ENCODE measurements at places on chromosomes 2 and 18.
A peak's percentile ranks its signal among the peaks of the same experiment; 100 is the strongest.

DNA sequence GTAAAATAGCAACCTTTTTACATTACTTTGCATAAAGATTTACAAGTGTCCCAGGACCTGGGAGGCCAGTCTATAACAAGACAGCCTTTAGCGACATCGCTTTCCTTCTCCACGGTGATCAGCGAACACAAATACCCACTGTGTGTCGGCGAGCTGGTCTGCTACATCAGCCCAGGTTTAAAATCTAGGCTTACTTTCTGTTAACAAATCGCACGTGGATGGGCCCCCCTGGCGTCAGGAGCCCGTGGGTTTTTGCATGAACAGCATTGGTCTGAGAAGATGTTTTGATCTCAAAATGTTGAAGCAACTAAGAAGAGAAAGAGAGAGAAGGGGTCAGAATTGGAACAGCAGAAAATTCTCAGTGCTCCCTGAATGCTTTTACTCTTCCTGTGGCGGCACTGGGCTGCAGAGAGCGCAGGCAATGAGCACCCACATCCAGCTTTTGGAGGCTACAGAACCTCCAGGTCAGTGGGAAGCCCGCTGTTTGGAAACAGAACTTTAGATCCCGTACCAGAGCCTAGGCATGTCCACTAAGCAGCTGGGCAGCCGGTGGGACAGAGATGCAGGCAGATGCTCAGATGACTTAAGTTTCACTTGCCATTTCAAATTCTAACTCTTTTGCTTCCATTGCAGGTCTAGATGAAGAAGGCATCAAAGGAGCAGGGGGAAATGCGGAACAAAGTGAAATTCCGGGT, 32.9 kb downstream of the CYP27C1 start:
- DNase-seq = no peak

- no peak for DNase-seq
These were observed 25.4 kb downstream of the MAP4K4 start for GRCh38 chr2:101722864-101723263.

- no peak for DNase-seq
These were observed 48.6 kb downstream of the SLC8A1 start for GRCh38 chr2:40403233-40403836.

GRCh38 chr2:23478933-23479683, 94.1 kb downstream of the KLHL29 start:
- DNase-seq = no peak

- no peak for DNase-seq
These were observed 42.1 kb upstream of the LAPTM4A start for GRCh38 chr2:20093263-20094141.

DNA sequence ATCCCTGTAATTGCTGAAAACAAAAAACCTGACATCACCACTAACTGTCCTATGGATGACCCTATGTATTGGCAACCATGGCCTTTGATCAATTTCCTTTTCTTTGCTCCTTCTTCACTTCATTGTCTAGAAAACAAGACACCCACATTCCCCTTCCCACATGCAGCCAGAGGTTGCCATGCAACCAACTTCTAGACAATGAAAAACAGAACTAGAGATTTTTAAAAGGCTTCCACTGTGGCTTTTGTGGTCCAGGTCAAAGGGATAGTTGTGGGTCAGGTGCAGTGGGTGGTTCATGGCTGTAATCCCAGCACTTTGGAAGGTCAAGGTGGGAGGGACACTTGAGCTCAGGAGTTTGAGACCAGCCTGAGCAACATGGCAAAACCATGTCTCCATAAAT, 139.3 kb upstream of the DOK6 start:
- no peak for DNase-seq

DNA sequence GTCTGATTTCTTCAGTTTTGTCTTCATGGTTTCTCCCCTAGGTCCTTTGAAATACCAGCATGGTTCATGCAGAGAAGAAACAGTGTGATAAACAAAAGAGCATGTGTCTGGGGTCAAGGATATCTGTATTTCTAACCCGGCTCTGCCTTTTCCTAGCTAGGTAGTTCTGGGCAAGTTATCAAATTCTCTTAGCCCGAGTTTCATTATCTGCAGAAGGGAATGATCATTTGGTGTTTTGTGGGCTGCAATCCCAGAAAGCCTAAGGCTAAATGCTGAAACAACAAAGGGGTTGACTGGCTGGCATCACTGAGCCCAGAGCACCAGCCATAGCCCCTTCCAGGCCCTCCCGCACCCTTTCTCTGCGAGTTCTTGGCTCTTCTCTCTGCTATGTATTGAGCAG, 51.7 kb upstream of the DAPL1 start:
- DNase-seq = no peak

- DNase-seq = no peak
These were observed 119.1 kb downstream of the UXS1 start for GRCh38 chr2:106075048-106075447.

DNA sequence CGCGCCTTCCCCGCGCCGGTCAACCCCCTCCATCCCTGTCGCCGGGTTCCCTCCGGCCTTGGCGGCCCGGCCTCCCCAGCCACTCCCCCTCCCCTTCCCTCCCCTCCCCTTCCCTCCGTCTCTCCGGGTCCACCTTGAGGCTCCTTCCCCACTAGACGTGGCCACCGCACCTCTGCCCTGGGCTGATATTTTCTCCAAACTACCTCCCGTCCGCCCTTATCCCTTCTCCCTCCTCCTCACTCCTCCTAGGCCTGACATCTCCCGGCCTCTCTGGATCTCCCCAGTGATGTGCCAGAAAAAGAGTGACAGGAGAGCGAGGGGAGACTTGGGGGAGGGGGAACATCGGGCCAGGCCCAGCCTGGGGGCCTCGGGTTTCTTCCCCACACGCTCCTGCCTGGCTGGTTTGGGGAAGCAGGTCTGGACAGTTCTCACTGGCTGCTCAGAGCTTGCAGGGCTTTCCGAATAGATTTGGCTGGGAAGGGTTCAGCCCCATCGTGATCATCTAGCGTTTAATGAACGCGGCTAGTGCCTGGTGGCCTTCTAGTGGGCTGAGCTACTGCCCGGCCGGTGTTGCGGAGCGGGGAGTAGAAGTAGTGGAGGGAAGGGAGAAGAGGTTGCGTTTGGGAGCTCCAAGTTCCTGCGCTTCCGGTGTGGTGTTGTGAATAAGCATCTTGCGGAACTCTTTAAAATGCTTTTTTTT, 641 bp downstream of the MAPRE3 start:
- no peak for DNase-seq

GRCh38 chr18:80126797-80127196, 17.7 kb downstream of the ADNP2 start:
- DNase-seq = no peak

- peak; percentile 53 for DNase-seq
These were observed 18.7 kb downstream of the ELAC1 start for GRCh38 chr18:50986360-50987087.

GRCh38 chr2:59217360-59217759, 976.2 kb upstream of the FANCL start:
- DNase-seq = no peak

GRCh38 chr2:104818264-104818663, 35.7 kb upstream of the POU3F3 start:
- DNase-seq = no peak

- DNase-seq = no peak
These were observed 5.8 kb downstream of the DLX2 start for GRCh38 chr2:172096626-172097547.

DNA sequence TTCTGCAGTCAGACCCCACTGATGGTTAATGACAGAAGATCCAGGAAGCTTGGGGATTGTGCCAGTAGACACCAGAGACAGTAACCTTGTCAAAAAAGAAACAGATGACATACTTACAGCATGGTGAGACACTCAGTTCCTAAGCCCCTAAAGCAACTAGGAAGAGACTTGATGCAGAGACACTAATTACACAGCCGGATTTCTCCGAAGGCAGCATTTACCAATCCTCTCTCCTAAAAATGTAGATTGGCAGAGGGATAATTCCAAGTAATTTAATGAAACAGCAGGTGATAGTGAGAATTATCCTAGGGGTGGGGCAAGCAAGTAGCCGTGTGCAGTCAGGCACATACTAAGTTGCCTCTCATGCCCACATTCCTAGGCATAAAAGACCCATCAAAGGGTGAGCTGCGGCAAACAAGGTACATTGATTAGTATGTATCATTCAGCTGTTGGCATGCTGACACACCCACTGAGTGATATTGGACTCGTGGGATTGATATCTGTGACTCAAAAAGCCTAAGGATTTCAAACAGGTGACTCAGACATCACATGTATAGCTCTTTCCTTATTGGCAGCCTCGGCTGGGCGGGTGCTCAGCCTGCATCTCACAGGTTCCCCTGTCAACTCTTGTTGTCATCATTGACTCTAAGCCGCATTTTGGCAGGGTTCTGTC, 296.7 kb upstream of the ATP5MC3 start:
- no peak for DNase-seq

DNA sequence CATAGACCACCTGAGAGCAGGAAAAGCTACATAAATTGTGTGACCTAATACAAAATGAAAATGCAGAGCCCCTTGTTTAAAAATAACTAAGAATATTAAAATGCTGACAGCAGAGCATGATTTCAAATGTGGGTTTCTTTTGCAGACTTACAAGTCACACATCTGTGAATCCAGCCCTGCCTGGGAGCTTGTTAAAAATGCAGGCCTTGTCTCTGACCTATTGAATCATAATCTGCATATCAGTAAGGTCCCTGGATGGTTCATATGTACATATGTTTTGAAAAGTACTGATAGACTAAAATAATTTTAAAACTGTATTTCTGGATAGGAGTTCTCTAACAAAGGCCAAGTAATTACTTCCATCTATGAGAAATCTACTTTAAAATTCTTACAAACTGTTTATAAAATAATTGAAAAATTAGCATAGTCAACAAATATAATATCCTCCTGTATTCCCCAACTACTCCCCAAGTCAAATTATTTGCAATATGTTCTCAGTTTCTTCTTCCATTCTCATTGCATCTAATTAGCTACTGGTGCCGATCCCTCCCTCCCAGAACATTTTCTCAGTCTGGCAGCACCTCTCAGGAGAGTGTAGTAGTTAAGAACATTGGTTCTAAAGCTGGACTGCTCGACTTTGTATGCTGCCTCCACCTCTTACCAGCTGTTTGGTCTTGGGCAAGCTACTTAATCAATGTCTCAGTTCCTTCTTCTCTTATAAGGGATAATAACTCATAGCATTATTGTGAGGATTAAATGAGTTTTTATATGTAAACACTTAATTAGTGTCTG, 1040.4 kb upstream of the CDH2 start:
- no peak for DNase-seq

DNA sequence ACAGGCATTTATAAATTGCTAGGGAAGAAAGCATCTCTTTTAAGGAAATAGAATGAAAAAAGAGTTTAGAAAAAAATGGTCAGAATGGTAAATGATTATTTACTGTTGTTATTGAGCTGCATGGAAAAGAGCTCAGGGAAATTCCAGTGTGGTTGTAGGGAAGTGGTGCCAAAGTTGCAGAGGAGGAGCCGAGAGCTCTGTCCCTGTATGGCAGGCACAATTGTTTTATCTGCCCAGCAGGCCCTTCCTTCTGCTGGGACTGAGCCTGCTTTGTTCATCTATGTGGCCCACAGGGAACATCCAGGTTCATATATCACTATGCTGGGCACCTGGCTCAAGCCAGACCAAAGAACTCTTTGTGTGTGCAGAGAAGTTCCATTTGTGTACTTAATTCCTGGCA, 80.8 kb upstream of the AGAP1 start:
- no peak for DNase-seq

GRCh38 chr18:53686965-53687364, 537.5 kb downstream of the MBD2 start:
- no peak for DNase-seq

DNA sequence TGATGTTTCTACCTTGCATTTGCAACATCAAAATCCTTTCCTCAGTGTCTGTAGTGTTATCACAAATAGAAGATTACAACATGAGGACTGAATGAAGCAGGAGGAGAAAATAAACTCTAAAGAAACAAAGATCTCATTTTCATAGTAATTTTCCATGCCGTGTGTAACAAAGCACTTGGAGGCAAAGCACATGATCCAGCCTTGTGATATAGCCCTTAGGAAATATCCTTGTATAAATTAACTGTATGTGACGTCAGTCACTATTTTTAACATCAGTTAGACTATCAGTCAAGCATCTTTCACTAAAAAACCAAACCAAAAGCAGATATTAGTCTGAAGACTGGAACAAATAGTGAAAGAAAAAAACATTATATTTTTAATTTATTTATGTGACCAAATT, 492.1 kb upstream of the CNTNAP5 start:
- DNase-seq = no peak

DNA sequence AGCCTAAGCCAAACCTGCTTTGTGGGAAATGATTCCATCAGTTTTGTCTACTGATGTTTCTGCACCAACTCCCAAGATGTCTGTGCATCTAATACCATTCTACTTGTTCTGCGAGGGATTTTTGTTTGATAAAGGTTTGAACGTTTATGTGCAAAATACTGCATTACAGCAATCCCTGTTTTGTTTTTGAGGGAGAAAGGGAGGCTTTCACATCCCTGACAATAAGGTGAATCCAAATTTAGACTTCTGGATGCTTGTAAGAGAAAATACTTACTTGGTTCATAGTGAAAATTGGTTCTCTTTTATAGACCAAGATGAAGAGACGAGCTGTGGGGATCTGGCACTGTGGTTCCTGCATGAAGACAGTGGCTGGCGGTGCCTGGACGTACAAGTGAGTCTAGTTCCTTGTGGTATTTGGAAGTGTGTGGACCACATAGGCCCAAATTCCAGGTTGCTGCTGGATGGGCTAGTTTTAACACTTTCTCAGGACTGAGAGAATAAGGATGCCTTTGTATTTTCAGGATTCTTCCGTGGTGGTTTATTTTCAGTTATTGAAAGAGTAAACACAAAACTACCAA, 1.1 kb downstream of the RPL37A start:
- DNase-seq = no peak

GRCh38 chr2:168090366-168091135, 156.8 kb downstream of the STK39 start:
- DNase-seq = no peak

GRCh38 chr2:236974752-236975151, 110.9 kb upstream of the COPS8 start:
- DNase-seq = no peak

- DNase-seq = no peak
These were observed 232.7 kb downstream of the BCL11A start for GRCh38 chr2:60320724-60321123.

DNA sequence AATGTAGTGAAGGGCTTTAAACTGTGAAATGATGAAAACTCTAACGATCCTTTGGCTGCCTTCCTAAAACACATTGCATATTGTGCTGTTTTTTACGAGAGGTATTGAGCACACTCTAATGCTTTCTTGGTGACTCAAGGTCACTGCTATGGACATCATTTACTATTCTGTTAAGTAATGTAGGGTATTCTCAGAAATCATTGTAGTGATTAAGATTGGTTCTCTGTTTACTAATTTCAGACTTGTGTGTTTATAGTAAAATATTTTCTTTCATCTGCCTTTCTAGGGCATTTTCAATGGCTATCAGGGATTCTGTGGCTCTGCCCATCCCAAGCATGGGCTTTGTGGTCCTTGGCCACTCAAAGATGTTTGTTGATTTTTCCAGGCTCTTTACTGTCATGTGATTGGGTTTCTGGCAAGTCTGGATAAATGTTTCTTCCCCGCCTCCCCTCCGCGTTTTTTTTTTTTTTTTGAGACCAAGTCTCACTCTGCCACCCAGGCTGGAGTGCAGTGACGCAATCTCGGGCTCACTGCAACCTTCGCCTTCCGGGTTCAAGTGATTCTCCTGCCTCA, 29.3 kb downstream of the UBE2F start:
- no peak for DNase-seq
